Heart left ventricle (tissue), 16 donors: ENCODE measurements at places on chromosomes 11 and 22. TPM values are rescaled to one million over a fixed set of nuclear protein-coding genes. Genes with fewer than 3 reads are reported as not detected.

- no peak overlapping the region for H3K4me3 ChIP-seq
- no peak overlapping the region for H3K27ac ChIP-seq
- DNase-seq: no peak
Observed at GRCh38 chr11:121328176-121328966, 35.8 kb downstream of the SC5D start.

DNA sequence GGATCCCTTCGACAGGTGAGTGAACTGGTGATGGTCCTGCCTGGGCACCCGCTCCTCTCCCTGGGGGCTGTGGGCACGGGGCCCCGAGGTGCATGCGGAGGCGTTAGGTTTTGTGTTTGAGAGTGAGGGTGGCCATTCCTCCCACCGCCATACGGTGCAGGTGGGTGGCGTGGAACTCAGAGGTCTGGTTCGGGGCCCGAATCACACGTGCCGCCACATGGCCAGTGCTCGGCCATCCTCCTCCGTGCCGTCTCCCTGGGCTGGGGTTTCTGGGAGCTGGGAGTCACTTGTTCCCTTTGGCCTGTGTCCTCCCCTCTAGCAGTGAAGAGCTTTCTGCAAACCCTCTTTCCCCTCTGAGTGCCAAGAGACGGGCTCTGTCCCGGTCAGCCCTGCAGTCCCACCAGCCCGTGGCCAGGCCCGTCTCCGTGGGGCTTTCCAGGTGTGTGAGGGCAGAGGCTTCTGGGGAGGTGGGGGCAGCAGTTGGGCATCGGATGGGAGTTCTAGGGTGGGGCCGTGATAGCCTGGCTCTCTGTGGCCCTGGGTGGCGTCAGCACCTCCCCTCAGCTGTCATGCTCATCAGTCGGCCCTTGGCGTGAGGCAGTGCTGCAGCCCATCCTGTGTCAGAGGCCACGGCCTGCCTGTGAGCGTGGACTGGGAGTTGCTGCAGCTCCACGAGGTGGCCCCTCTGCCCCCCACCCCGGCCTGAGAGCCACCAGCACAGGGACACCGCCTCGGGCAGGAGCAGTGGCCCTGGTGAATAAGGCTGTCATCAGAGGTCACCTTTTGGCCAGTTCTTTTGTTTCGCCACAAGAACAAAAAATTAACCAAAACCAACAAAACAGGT lies 10.2 kb downstream of the IRF7 start:
- H3K27ac ChIP-seq: peak overlapping the region; percentile 52
- no peaks in the 10 kb centered on the region for H3K4me1 ChIP-seq
- no peaks in the 10 kb centered on the region for H3K27me3 ChIP-seq

DNA sequence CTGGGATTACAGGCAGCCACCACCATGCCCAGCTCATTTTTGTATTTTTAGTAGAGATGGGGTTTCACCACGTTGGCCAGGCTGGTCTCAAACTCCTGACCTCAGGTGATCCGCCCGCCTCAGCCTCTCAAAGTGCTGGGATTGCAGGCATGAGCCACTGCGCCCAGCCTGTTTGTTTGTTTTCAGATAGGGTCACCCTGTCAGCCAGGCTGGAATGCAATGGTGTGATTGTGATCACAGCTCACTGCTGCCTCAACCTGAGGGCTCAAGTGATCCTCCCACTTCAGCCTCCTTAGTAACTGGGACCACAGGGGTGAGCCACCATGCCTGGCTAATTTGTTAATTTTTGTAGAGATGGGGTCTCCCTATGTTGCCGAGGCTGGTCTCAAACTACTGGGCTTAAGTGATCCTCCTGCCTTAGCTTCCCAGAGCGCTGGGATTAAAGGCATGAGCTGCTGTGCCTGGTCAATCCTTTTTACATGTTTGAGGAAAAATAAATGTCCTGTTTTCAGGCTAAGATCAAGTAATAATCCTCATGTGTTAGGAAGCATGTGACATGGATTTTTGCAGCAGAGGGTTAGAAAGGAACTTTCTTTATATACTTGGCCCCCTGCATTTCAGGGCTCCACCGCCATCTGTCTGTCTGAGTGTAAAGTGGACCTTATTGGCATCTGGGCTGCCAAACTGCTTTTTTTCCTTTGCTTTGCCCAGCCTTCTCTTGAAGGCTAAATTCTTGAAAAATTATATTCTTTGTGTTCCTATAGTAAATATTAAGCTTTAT lies 4.8 kb upstream of the SLC3A2 start:
- H3K36me3 ChIP-seq: no peaks in the 10 kb centered on the region
- no peak overlapping the region for H3K27ac ChIP-seq
- H3K4me3 ChIP-seq: no peak overlapping the region
- DNase-seq: no peak

DNA sequence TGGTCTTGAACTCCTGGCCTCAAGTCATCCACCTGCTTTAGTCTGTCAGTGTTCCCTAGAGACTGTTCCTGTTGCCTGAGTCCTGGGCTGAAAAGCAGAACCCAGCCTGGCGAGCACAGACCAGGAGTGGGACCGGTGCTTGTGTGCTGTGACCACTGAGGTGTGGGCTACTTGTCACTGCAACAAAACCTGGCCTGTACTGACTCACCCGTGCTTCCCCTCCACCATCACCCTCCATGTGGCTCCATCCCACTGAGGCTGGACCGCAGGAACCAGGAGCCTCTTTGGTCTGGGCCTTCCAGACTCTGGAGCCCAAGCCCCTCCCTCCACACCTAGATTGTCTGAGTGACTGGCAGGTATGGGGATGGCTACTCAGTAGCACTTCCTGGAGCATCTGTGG lies 8.6 kb downstream of the MCAT start:
- H3K4me3 ChIP-seq: no peak overlapping the region
- peaks cover 59% of the 10 kb centered on the region for H3K36me3 ChIP-seq
- H3K4me1 ChIP-seq: peaks cover 20% of the 10 kb centered on the region
- no peak for DNase-seq

DNA sequence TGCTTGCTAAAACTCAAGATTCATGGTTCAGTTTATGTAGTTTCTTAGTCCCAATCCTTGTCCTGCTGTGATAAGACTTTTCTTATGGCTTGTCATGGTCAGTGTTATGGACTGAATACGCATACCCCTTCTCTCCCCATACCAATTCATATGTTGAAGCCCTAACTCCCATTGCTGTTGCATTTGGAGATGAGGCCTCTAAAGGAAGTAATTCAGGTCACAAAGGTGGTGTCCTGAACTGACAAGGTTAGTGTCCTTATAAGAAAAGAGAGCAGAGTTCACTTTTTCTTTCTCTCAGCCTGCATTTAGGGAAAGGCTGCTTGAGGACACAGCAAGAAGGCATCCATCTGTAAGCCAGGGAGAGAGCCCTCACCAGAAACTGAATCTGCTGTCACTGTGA lies 618.2 kb downstream of the LRRC4C start:
- DNase-seq: no peak
- H3K4me1 ChIP-seq: no peaks in the 10 kb centered on the region
- no peak overlapping the region for H3K4me3 ChIP-seq
- no peak overlapping the region for H3K27ac ChIP-seq
- no peaks in the 10 kb centered on the region for H3K27me3 ChIP-seq

DNA sequence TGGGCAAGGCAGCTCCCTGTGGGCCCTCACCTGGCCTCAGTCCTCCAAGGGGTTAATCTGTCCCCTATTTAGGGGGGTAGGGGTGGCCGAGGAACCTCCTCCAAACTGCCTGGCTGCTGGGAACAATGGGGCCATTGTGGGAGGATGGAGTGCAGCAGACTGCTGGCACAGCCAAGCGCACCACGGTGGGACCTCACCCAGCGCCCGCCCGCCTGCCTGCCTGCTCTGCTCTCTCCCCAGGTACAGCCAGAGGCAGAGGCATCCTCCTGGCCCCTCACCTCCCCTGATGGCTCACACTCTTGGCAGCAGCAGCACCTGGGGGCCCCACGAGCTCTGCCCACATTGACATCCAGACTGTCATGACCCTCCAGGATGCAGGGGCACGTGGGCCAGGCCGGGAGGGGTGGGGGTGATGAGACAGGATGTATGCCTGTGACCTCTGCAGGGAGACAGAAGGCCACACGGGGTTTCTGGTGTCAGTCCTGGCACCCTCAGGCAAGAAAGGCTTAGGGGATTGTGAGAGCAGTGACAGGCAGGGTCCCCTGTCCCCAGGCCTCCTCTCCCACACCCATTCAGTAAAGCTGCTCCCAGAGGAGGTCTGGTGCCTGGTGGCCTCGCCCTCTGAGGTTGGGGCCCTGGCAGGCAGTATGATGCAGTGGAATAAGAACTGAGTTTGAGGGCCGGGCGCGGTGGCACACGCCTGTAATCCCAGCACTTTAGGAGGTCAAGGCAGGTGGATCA lies 11.4 kb downstream of the BCL9L start:
- H3K36me3 ChIP-seq: no peaks in the 10 kb centered on the region
- DNase-seq: peak; percentile 71
- H3K27me3 ChIP-seq: no peaks in the 10 kb centered on the region
- no peak overlapping the region for H3K4me3 ChIP-seq
- H3K27ac ChIP-seq: peak overlapping the region; percentile 98

GRCh38 chr11:35943713-35944502 lies at the start of gene LDLRAD3:
TSS of gene LDLRAD3 (plus strand) at chr11:35944062. CDS start at chr11:35944099, 37 bp downstream.
- peak; percentile 91 for DNase-seq
- no peaks in the 10 kb centered on the region for H3K27me3 ChIP-seq
- H3K27ac ChIP-seq: peak within 1 kb of the TSS; percentile 60
- no peaks in the 10 kb centered on the region for H3K4me1 ChIP-seq
- no peaks in the 10 kb centered on the region for H3K36me3 ChIP-seq

GRCh38 chr11:68016904-68017817 lies 7.0 kb downstream of the ALDH3B1 start:
- H3K4me1 ChIP-seq: peaks cover 3% of the 10 kb centered on the region
- H3K27me3 ChIP-seq: no peaks in the 10 kb centered on the region
- H3K4me3 ChIP-seq: no peak overlapping the region

DNA sequence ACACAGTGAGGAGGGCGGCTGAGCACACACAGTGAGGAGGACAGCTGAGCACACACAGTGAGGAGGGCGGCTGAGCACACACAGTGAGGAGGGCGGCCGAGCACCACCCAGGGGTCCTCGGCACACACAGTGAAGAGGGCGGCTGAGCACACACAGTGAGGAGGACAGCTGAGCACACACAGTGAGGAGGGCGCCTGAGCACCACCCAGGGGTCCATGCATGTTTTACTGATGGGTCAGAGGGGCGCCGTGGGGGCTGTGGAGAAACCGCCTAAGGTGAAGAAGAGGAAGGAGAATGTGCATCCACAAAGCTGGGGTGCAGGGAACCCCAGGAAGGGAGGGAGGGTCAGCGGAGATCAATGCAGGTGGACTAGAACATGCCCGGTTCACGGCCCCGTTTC lies 461.8 kb downstream of the BRD1 start:
- no peak overlapping the region for H3K4me3 ChIP-seq
- no peaks in the 10 kb centered on the region for H3K36me3 ChIP-seq
- H3K27ac ChIP-seq: no peak overlapping the region
- no peak for DNase-seq

DNA sequence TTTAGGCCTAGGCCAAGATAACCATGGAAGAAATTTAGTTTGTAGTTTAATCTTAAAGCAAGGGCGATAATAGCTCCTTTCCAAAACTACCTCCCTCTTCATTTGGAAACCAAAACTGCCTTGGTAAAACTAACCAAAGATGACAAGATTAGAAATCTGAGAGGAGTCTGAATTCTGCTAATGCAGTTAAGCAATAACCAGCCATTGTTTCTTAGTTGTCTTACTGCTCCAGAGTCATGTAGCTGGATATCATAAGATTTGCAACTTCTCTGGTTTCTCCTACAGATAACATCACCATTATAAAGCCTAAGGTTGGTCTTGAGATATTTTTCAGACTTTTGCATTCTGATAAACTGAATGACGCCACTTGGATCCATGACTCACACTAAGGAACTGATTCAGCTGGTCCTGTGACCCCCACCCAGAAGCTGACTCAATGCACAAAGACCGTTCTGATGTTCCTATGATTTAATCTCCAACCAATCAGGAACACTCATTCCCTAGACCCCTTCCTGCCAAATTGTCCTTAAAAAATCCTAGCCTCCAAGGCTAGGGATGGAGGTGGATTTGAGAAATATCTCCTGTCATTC lies 200.8 kb downstream of the LUZP2 start:
- H3K36me3 ChIP-seq: no peaks in the 10 kb centered on the region
- H3K27me3 ChIP-seq: no peaks in the 10 kb centered on the region
- no peaks in the 10 kb centered on the region for H3K4me1 ChIP-seq
- no peak for DNase-seq
- H3K27ac ChIP-seq: no peak overlapping the region
- no peak overlapping the region for H3K4me3 ChIP-seq

- H3K27me3 ChIP-seq: no peaks in the 10 kb centered on the region
- H3K36me3 ChIP-seq: no peaks in the 10 kb centered on the region
- DNase-seq: no peak
- H3K27ac ChIP-seq: no peak overlapping the region
Observed at GRCh38 chr11:60910281-60910687, 3.7 kb upstream of the TMEM109 start.

DNA sequence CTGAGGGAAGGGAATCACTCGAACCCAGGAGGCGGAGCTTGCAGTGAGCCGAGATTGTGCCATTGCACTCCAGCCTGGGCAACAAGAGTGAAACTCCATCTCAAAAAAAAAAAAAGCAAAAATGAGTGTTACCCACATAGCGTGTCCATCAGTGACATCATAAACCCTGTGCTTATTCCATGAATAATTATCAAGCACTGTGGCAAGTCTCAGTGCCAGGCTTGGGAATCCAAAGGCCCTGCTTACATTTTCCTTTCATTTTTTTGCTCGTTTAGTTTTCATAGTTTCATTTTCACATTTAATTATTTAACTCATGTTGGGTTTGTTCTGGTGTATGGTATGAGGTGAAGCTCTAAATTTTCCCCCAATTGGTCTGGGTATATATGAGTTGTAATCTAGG lies 46.5 kb downstream of the NEU3 start:
- H3K4me1 ChIP-seq: peaks cover 7% of the 10 kb centered on the region
- no peak overlapping the region for H3K4me3 ChIP-seq
- no peaks in the 10 kb centered on the region for H3K27me3 ChIP-seq
- DNase-seq: no peak
- H3K36me3 ChIP-seq: no peaks in the 10 kb centered on the region
- no peak overlapping the region for H3K27ac ChIP-seq

KCNK7 gene
- 0.42 TPM for polyA plus RNA-seq

HNRNPUL2 gene
- 35.2 TPM for polyA plus RNA-seq

GPR83 gene
- 0.04 TPM for polyA plus RNA-seq

TEX12 gene
- not detected for polyA plus RNA-seq

GDPD4 gene
- not detected for polyA plus RNA-seq

MRPL23 gene
- polyA plus RNA-seq: 183 TPM

RIMBP3B gene
- polyA plus RNA-seq: 0.06 TPM

PRR33 gene
- 0.08 TPM for polyA plus RNA-seq
